HCEC 1CT (cell line): ENCODE measurements at places on chromosomes 5 and 9.
A peak's percentile ranks its signal among the peaks of the same experiment; 100 is the strongest.

GRCh38 chr9:113519426-113520108 lies 56.0 kb downstream of the RGS3 start:
- DNase-seq = no peak

DNA sequence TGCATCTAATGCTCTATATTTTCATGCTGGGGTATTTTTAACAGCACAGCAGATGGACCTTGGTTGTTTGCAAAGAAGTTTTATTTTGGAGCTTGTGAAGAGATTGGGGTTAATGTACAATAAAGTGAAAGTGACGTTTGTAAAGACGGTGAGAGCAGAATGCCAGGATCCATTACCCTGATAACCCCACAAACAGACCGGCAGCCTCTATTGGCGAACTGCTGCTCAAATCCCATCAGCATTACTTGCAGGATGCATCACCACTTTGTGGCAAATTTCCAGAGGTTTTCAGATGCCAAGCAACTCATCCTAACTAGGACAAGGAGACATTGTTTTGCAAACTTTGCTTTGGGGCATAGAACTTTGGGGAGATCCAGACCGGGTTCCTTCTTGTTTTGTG lies 383.3 kb upstream of the ZNF462 start:
- no peak for DNase-seq

DNA sequence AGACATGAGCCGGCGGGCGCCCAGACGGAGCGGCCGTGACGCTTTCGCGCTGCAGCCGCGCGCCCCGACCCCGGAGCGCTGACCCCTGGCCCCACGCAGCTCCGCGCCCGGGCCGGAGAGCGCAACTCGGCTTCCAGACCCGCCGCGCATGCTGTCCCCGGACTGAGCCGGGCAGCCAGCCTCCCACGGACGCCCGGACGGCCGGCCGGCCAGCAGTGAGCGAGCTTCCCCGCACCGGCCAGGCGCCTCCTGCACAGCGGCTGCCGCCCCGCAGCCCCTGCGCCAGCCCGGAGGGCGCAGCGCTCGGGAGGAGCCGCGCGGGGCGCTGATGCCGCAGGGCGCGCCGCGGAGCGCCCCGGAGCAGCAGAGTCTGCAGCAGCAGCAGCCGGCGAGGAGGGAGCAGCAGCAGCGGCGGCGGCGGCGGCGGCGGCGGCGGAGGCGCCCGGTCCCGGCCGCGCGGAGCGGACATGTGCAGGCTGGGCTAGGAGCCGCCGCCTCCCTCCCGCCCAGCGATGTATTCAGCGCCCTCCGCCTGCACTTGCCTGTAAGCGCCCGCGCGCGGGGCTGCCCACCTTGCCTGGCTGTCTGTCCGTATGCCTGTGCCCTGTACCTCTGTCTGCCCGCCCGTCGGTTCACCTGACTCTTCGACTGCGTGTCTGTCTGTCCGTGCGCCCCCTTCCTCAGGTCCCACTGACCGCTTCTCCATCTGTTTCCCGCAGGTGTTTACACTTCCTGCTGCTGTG lies 412 bp downstream of the FGF18 start:
- DNase-seq = no peak

GRCh38 chr9:73237140-73237539 lies 85.5 kb downstream of the ANXA1 start:
- DNase-seq = no peak

GRCh38 chr5:6704361-6704851 lies 8.8 kb upstream of the TENT4A start:
- peak; percentile 92 for DNase-seq

- no peak for DNase-seq
These were observed 9.1 kb downstream of the MAMDC2 start for GRCh38 chr9:70052768-70053167.

DNA sequence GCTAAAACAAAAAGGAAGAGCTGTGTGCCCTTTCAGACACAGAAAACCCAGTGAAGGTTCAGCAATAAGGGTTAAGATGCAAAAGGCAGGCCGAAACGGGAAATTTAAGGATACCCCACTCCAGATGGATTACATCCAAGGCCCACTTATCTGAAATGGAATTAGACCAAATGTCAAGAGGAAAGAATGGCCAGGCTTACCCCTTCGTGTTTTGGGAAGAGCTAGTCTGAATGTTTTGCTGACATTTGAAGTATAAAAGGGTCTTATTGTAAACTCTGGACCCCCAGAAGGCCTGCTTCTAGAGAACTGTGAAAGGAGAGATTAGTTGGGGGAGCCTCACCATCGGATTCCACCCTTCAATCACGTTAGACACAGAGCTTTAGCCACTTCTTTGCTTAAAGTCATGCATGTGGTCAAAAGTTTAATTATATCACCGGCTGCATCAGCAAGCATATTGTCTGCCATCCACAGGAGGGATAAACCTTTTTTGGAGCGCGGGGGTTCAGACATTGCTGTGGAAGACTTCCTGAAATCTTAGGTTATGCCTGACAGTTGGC lies 93.3 kb downstream of the EFNA5 start:
- no peak for DNase-seq

DNA sequence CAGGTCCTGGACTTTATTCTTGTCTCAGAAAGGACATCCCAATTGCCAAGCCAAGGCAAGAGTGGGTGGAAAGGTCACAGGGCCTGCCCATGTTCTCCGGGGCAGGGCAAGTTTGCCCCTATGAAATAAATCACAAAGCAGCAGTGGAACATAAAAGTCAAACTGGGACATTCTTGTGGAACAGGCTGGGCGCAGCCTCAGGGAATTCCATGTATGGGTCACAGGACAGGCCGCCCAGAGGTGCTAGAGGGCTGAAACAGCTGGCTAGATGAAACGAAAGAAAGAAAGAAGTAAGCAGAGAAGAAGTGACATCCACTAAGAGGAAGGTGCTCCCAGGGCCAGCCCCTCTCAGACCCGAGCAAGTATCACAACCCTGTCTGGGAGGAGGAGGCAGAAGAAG lies 219.1 kb upstream of the NFIL3 start:
- DNase-seq = no peak

- DNase-seq = no peak
These were observed 21.0 kb downstream of the TENT4A start for GRCh38 chr5:6734243-6734700.
